Iris pigment epithelial cell (primary cell): ENCODE measurements at places on chromosomes 11 and 22.

GRCh38 chr11:119368121-119369034 is 13.1 kb downstream of the USP2 start:
- no peak for DNase-seq

GRCh38 chr22:36103891-36104290 is 56.7 kb downstream of the APOL3 start:
- DNase-seq = no peak

DNA sequence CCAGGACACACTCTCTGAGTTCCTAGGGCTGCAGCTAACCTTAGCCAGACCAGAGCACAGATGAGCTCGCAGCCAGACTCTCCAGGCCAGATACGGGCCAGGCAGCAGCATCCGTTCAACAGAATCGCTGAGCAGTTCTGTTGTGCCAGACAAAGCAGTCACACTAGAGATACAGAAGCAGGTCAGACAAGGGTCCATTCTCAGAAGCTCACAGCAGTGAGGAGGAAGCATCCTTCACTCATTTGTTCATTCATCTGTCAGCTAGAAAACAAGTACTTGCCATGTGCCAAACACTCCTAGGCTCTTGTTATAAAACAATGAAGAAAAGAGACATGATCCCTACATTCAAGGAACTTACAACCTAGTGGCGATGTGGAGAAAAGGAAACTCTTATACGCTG is 2.6 kb downstream of the LMO2 start:
- DNase-seq = no peak

DNA sequence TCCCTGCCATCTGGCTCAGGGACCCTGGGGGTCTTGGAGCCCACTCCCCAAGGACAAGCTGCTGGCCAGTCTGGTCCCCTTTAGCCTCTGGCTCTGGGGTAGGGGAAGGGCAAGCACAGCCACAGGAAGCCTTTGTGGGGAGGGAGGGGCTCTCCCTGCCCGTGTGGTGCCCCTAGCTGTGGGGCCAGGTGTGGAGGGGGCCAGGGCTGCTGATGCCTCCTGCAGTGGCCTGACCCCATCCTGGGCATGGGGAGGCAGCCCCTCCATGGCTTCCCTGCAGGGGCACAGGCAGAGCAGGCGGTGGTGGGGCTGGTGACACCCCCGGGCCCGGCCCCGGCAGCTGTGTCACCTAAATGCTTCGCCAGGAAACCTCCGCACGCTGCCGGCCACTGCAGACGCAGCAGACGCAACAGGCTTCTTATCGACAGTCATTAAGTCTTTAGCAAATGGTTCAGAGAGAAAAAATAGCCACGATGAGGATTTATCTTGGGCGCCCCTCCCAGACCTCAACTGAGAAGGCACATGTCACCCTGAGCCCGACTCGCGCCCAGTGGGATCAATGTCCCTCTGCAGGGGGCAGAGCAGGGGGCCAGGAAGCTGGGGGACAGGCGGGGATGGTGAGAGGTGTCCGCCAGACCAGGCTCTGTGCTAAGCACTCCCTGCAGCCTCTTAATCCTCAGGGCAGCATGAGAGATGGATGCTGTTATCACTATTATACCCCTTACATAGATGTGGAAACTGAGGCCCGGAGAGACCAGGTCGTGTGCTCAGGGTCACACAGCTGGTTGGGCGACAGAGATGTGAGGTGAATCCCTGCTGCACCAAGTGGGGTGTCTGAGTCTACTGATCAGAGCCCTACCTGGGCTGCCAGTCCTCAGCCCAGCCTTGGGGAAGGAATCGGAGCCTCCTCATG is 33.9 kb downstream of the FLRT1 start:
- DNase-seq = no peak

- peak; percentile 76 for DNase-seq
Measured at GRCh38 chr11:129117595-129118350, 74.4 kb downstream of the ARHGAP32 start.

GRCh38 chr11:46711303-46711702 is 7.7 kb upstream of the F2 start:
- peak; percentile 48 for DNase-seq

DNA sequence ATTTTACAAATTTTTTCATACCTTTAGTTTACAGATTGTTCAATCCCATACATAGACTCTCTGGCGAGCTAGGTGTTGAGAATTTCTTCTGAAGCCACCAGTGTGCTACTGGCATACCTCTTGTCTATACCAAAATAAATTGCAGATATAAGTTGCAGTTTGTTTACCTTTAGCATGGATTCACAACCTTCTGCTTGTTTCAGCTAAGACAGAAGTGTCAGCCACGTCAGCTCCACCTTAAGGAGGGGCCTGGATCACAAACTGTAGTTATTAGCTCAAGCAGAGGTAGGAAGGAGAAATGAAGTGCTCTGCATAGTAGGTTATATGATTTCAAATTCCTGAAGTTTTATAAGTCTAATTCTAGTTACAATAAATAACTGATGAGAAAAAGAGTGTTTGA is at the start of gene NXPE4:
TSS of gene NXPE4 (minus strand) at position 216 of the 400 bp plus-strand sequence. CDS start 1,027 bp downstream, outside the sequence.
- no peak for DNase-seq

DNA sequence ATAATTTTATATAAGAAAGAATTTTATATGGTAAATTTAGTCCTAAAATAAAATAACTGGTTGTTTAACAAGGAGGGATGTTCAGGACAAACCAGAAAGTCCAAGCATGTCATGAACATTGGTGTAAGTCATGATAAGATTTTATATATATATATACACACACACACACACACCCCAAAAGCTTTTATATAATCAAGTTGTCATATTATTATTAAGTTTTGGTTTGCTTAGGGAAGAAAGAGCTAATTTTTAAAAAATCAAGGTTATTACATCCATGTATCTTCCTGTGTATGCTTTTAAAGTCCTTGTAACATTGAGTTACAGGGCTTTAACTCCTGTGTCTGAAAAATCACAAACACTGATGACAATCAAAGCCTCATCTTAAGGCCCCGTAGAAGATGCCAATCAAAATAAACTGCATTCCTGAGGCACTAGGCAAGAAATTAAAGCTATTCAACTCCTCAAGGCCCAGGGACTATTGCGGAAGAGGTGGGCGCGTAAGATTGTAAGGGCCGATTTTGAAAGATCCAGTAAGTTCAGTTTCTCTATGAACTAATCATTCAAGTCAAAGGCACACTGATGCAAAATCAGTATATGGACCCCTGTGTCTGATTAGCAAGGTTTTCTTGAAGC is 16.8 kb downstream of the APOL6 start:
- no peak for DNase-seq

GRCh38 chr22:26979294-26979693 is 321.9 kb downstream of the MIAT start:
- DNase-seq = no peak

- no peak for DNase-seq
Measured at GRCh38 chr22:33906475-33906874, 13.8 kb downstream of the LARGE1 start.

- no peak for DNase-seq
Measured at GRCh38 chr11:102191832-102192231, 81.6 kb downstream of the YAP1 start.

DNA sequence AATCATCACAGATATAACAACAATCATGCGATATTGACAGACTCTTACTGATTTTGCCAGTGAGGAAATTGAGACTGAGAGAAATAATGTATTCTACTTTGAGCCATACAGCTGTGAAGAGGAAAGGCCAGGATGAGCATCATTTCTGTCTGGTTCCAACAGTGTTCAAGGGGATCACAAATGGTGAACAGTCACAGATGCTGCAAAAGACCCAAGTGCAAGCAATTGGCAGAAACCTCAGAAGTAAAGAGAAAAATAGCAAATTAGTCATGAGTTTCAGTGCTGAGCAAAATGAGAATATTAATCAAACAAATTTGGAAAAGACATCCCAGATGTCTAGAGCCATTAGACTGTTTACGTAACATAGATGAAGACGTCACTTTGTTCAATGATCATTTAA is 114.1 kb downstream of the RAB38 start:
- DNase-seq = no peak
